Karpas-422 (cell line): ENCODE measurements at places on chromosomes 11 and 22. TPM values are rescaled to one million over a fixed set of nuclear protein-coding genes. Genes with fewer than 3 reads are reported as not detected.

CHADL gene
- total RNA-seq = 0.90 TPM in 1 of 2 replicates, not detected in the other

DNAJB7 gene
- not detected in 2 replicates for total RNA-seq

MOGAT2 gene
- not detected in 2 replicates for total RNA-seq

ACER3 gene
- total RNA-seq = 2.9 and 10.7 TPM in 2 replicates

GRAMD1B gene
- 59.9 and 79.0 TPM in 2 replicates for total RNA-seq

ALDH3B1 gene
- 0.40 TPM in 1 of 2 replicates, not detected in the other for total RNA-seq

TEX54 gene
- total RNA-seq = 2.7 TPM in 1 of 2 replicates, not detected in the other

CLCF1 gene
- 6.4 and 13.9 TPM in 2 replicates for total RNA-seq

C11orf16 gene
- total RNA-seq = not detected in 2 replicates

SCGB1A1 gene
- total RNA-seq = not detected in 2 replicates

BTG4 gene
- total RNA-seq = not detected in 2 replicates

RRP8 gene
- 10.8 and 22.9 TPM in 2 replicates for total RNA-seq

LRRC75B gene
- 3.6 and 6.9 TPM in 2 replicates for total RNA-seq

SSTR3 gene
- not detected in 2 replicates for total RNA-seq

INTS4 gene
- 42.7 and 51.2 TPM in 2 replicates for total RNA-seq

VPREB1 gene
- not detected in 2 replicates for total RNA-seq

UNC93B1 gene
- total RNA-seq = 71.1 and 112 TPM in 2 replicates

CDHR5 gene
- 0.04 TPM in 1 of 2 replicates, not detected in the other for total RNA-seq

NRIP3 gene
- total RNA-seq = not detected in 2 replicates

HTR3B gene
- total RNA-seq = 2.2 and 2.7 TPM in 2 replicates

GDPD4 gene
- not detected in 2 replicates for total RNA-seq

ZNF280B gene
- total RNA-seq = 2.5 and 10.3 TPM in 2 replicates

HTR3A gene
- total RNA-seq = 242 and 254 TPM in 2 replicates

PLAAT3 gene
- total RNA-seq = 0.48 TPM in 1 of 2 replicates, not detected in the other

TREH gene
- not detected in 2 replicates for total RNA-seq

CHRNA10 gene
- 1.7 and 6.0 TPM in 2 replicates for total RNA-seq

ANGPTL5 gene
- total RNA-seq = not detected in 2 replicates

NEFH gene
- total RNA-seq = not detected in 2 replicates

TYR gene
- not detected in 2 replicates for total RNA-seq

SYT9 gene
- total RNA-seq = not detected in 2 replicates

ABCG4 gene
- not detected in 2 replicates for total RNA-seq
